ENCODE measurements at places on chromosomes 3 and 15. TPM values are rescaled to one million over a fixed set of nuclear protein-coding genes. Genes with fewer than 3 reads are reported as not detected.
A peak's percentile ranks its signal among the peaks of the same experiment; 100 is the strongest.

The GADL1 gene
- 0.12 TPM for total RNA-seq

The NR1I2 gene
- total RNA-seq, result 0.26 TPM

The MYD88 gene
- total RNA-seq, result 39.8 TPM

The APH1B gene
- 18.1 TPM for total RNA-seq

The APBA2 gene
- total RNA-seq, result 79.9 TPM

The CHRNB4 gene
- total RNA-seq, result 4.1 TPM

The KY gene
- total RNA-seq, result 0.52 TPM

The DGKG gene
- total RNA-seq, result 0.18 TPM

DNA sequence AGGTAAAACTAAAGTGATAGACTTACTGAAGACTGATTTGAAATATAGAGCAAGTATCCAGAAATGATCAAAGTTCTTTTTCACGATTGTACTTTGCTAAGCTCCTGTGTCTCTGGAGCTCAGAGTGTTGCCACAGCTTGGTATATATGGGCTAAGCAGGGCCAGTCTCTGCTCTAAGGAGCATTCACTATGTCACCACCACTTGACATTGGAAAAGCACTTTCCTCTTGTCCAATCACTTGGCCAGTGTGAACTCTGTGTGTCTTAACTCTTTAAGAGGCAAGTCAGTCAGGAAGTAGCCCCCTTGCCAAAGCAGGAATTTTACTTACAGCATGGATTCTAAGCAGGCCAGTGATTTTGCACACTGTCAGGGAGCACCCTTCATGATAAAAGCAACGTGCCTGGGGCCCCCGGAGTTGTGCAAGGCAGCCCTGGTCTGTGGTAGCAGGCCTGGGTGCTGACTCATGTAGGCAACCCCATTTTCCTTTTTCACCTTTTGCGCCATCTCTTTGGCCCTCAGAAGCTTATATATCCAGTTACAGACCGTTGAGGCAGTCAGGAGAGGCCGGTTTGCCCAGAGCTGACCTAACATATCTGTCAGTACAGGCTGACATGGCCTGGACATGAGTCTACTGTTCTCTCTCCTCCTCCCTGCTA, 73.0 kb downstream of the HCN4 start:
- peaks cover 5% of the 10 kb centered on the region for H3K36me3 ChIP-seq
- no peak overlapping the region for H3K4me3 ChIP-seq
- no peaks in the 10 kb centered on the region for H3K27me3 ChIP-seq
- no peak for DNase-seq
- H3K27ac ChIP-seq, result no peak overlapping the region

GRCh38 chr3:85851071-85851470, 892.3 kb downstream of the CADM2 start:
- no peak overlapping the region for H3K4me3 ChIP-seq
- no peak for DNase-seq
- H3K36me3 ChIP-seq, result no peaks in the 10 kb centered on the region
- no peaks in the 10 kb centered on the region for H3K4me1 ChIP-seq

- H3K4me3 ChIP-seq, result peak overlapping the region; percentile 10
- peak overlapping the region; percentile 3 for H3K27ac ChIP-seq
- peaks cover 90% of the 10 kb centered on the region for H3K27me3 ChIP-seq
Measured at GRCh38 chr3:189806171-189806951, 175.2 kb downstream of the TP63 start.

- peaks cover 27% of the 10 kb centered on the region for H3K36me3 ChIP-seq
- H3K27ac ChIP-seq, result peak overlapping the region; percentile 86
- DNase-seq, result peak; percentile 23
- peaks cover 23% of the 10 kb centered on the region for H3K4me1 ChIP-seq
- no peaks in the 10 kb centered on the region for H3K27me3 ChIP-seq
- peak overlapping the region; percentile 3 for H3K4me3 ChIP-seq
Measured at GRCh38 chr3:8555113-8555661, 53.6 kb downstream of the LMCD1 start.

DNA sequence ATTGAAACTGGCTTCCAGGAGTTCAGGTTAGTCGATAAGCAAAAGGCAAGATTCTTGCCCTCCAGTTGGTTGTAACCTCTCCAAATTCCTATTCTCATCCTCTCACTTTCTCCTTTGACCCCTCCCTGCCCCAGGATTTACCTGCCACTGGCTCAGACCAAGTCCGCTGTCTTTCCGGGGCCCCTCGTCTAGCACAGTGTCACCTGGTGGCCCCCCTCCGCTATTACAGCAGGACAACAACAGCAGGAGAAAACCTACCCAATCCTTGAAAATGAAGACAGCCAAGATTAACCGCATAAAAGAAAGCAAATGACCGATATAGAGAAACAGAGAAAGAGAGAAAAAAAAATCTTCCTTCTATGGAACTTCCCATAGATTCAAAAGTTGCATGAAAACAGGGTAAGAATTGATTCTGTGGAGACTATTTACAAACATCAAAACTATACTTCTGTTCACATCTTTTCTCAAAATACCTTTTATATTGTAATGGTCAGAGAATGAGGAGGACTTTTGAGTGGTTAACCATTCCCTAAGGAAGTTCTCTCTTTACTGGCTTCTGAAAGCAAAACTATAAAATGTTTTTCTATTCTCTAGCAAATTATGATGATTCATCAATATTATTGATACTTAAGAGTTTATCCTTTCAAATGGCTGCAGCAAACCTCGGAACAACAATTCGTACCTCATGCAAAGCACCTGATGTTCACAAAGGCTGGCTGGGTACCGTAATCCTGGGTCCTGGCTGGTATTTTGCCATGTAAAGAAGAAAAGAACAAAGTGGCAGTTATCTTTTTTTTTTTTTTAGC, 10.0 kb upstream of the ST8SIA2 start:
- H3K27ac ChIP-seq, result no peak overlapping the region
- peaks cover 32% of the 10 kb centered on the region for H3K27me3 ChIP-seq
- H3K36me3 ChIP-seq, result no peaks in the 10 kb centered on the region
- H3K4me1 ChIP-seq, result no peaks in the 10 kb centered on the region
- DNase-seq, result peak; percentile 45

GRCh38 chr15:90412356-90413194, 24.5 kb downstream of the IQGAP1 start:
- H3K27me3 ChIP-seq, result no peaks in the 10 kb centered on the region
- no peak overlapping the region for H3K4me3 ChIP-seq

DNA sequence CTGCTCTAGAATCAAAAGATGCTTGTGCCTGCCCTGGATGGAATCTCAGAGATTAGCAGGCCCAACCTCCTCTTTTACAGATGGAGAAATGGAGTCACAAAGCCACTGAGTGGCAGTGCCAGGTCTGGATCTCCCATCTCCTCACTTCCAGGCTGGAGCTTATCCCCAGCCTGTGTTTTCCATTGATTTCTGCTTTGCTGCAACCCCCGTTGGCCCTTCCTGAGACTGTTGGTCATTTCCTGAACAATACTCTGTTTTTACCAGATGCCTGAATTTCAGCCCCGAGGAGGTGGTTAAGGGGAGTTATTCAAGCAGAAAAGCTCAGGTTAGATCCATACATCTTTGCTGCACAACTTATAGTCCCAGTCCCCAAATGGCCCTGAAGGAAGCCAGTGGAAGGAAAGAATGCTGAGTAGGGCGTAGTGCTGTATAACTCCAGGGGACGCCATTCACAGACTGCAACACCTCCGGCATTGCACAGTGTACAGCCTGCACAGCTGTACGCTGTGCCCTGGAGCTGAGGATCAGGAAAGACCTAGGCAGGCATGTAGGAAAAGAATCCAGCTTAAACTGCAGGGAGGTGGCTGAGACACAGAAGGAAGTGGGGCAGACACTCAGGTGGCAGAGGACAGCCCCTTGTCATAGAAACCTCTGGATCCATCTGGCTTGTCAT, 77.5 kb downstream of the RPLP1 start:
- H3K4me3 ChIP-seq, result no peak overlapping the region
- peaks cover 33% of the 10 kb centered on the region for H3K27me3 ChIP-seq
- no peak overlapping the region for H3K27ac ChIP-seq
- peaks cover 45% of the 10 kb centered on the region for H3K4me1 ChIP-seq
- no peaks in the 10 kb centered on the region for H3K36me3 ChIP-seq

DNA sequence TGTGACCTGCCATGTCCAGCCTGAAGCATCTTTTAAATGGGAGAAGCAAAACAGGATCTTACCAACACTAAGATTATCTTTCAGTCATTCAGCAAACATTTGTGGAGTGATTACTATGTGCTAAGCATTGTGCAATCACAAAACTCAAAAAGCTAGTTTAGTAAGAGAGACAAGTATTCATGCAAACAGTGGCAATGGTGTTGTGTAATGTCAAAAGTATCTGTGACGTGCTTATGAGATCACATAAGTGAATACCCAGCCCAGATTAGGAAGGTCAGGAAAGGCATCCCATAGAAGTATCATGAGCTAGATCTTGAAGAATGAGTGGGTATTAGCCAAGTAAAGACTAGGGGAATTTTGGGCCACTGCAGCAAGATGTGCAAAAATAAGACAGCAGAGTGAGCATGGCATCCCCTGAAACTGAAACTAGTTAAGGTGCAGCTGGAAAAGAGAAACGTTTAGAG, 32.1 kb downstream of the SEC62 start:
- H3K27ac ChIP-seq, result no peak overlapping the region
- no peak for DNase-seq
- H3K36me3 ChIP-seq, result peaks cover 4% of the 10 kb centered on the region
- peaks cover 3% of the 10 kb centered on the region for H3K4me1 ChIP-seq

DNA sequence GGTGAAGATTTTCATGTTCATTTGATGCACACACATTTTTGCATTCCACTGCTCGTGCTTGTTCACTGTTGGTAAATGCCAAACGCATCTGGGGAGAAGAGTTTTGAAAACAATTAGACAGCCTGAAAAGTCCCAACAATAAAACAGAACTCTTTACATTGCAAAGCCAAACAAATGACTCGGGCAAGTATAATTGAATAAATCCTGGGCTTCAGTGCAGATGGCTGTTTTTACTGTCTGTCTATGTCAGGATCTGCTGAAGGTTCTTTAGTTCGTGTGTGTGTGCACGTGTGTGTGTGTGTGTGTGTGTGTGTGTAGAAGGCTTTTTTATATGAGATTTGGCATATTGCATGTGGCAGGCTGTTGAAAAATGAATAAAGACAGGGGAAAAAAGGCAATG, 277.5 kb upstream of the CDIN1 start:
- no peak overlapping the region for H3K4me3 ChIP-seq
- no peaks in the 10 kb centered on the region for H3K36me3 ChIP-seq
- H3K27ac ChIP-seq, result no peak overlapping the region
- H3K27me3 ChIP-seq, result peaks cover 4% of the 10 kb centered on the region
- no peak for DNase-seq
- peaks cover 19% of the 10 kb centered on the region for H3K4me1 ChIP-seq

DNA sequence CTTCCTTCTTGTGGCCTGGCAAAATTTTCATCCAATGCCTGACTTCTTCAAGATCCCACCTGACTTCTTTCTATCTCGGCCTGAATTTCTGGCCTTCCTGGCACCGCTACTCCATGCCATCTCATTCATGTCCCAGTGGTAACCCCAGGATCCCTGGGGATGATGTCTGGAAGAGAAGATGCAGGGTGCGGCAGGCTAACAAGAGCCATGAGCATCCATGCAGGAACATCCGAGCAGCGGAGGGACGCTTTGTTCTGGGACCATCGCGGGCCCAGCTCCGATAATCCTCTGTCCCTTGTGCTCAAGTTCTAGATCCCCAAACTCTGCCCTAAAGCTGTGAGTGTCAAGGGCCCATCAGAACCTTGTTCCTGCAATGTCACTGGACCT, 10.9 kb downstream of the MYL3 start:
- H3K36me3 ChIP-seq, result no peaks in the 10 kb centered on the region
- no peak overlapping the region for H3K4me3 ChIP-seq
- H3K27ac ChIP-seq, result peak overlapping the region; percentile 1
- H3K27me3 ChIP-seq, result no peaks in the 10 kb centered on the region
- DNase-seq, result no peak
- H3K4me1 ChIP-seq, result peaks cover 14% of the 10 kb centered on the region

GRCh38 chr15:80201256-80202015, 48.6 kb downstream of the FAH start:
- no peak overlapping the region for H3K4me3 ChIP-seq
- no peak overlapping the region for H3K27ac ChIP-seq
- DNase-seq, result no peak

DNA sequence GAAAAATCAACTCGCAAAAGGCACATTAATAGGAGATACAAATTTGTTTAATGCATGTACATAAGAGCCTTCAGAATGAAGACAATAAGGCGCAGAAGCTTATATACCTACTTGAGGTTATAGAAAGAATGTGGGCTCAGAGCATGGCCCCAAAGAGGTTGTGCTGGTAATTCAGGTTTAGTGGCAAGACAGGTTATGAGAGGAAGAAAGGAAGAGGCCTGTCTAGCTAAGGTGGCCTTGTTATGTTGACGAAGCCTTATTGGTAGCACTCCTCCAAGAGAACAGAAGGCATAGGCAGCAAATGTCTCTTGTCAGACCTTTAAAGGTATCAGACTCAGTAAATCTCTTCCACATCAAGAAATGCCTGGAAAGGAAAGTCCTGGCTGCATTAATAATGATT, 290.8 kb downstream of the MCTP2 start:
- H3K27ac ChIP-seq, result no peak overlapping the region
- no peak overlapping the region for H3K4me3 ChIP-seq
- H3K4me1 ChIP-seq, result no peaks in the 10 kb centered on the region
- H3K27me3 ChIP-seq, result no peaks in the 10 kb centered on the region

GRCh38 chr15:100682468-100682867, 80.1 kb downstream of the ASB7 start:
- no peak overlapping the region for H3K4me3 ChIP-seq
- H3K4me1 ChIP-seq, result no peaks in the 10 kb centered on the region
- H3K27me3 ChIP-seq, result peaks cover 3% of the 10 kb centered on the region
- no peak for DNase-seq
- peaks cover 3% of the 10 kb centered on the region for H3K36me3 ChIP-seq
- no peak overlapping the region for H3K27ac ChIP-seq

- no peak for DNase-seq
- peaks cover 3% of the 10 kb centered on the region for H3K36me3 ChIP-seq
- H3K4me1 ChIP-seq, result peaks cover 9% of the 10 kb centered on the region
Measured at GRCh38 chr15:23081271-23081670, 41.9 kb upstream of the TUBGCP5 start.

Data from neural crest cell (in vitro differentiated cells).